Natural killer cell treated with Interleukin-12 subunit alpha and Interleukin-12 subunit beta and Interleukin-15 and Interleukin-18, amount 100 ng/mL, for 72 hours (primary cell): ENCODE measurements at places on chromosomes 11 and 22. TPM values are rescaled to one million over a fixed set of nuclear protein-coding genes. Genes with fewer than 3 reads are reported as not detected.

GRCh38 chr11:134942681-134943080, 530.6 kb upstream of the B3GAT1 start:
- DNase-seq = no peak
- H3K36me3 ChIP-seq = no peaks in the 10 kb centered on the region
- no peaks in the 10 kb centered on the region for H3K4me1 ChIP-seq

DNA sequence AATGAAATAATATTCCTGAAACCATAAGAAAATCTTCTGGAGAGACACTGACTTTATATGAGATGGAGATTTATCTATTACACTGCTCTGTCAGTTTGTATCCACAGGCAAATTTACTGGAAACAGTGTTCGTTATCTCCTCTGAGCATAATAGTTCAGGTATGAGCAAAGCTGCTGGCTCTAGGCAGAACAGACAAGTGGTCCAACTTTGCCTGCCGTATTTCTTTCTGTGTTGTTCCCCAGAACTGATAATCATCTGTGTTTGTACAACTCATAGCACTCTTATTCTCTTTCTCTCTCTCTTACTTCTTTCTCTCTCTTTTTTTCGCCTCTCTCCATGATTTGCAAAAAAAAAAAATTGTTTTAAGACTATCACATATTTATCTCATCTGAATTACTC, 623.8 kb upstream of the CHORDC1 start:
- no peak overlapping the region for H3K4me3 ChIP-seq
- no peaks in the 10 kb centered on the region for H3K4me1 ChIP-seq
- no peaks in the 10 kb centered on the region for H3K27me3 ChIP-seq

GRCh38 chr11:32162351-32162750, 71.5 kb downstream of the RCN1 start:
- no peak overlapping the region for H3K27ac ChIP-seq
- H3K36me3 ChIP-seq = no peaks in the 10 kb centered on the region
- H3K4me1 ChIP-seq = no peaks in the 10 kb centered on the region

- H3K27me3 ChIP-seq = no peaks in the 10 kb centered on the region
- H3K36me3 ChIP-seq = no peaks in the 10 kb centered on the region
- H3K27ac ChIP-seq = no peak overlapping the region
- H3K4me3 ChIP-seq = no peak overlapping the region
- peaks cover 9% of the 10 kb centered on the region for H3K4me1 ChIP-seq
Measured at GRCh38 chr11:68141246-68142027, 20.2 kb upstream of the CHKA start.

DNA sequence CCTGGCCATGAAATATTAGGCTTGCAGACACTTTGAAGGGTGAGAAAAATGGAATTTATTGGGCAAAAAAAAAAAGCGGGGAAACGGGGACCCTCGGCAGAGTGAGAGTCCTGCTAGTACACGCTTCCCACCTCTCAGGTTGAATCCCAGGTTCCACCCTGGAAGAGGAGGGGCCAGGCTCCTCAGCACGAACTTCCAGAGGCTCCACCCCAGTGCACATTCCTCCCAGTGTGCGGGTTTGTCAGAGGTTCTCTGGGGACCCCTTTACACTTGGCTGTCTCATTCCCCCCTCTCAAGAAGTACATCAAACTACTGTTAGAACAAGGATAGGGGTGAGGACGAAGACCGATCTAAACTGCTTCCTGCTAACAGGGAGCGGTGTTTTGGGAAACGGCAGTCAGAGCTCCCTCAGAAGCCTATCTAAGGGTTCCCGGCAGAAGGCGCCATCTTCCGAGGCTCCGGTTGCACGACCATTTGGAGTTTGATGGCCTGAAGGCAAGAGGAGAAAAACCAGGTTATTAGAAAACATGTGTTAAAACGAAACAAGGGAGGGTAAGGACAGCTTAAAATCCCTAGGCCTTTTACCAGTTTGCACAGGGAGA, 27.5 kb downstream of the FOLR3 start:
- H3K4me3 ChIP-seq = no peak overlapping the region
- H3K36me3 ChIP-seq = no peaks in the 10 kb centered on the region
- H3K4me1 ChIP-seq = no peaks in the 10 kb centered on the region
- DNase-seq = no peak
- no peak overlapping the region for H3K27ac ChIP-seq

- no peak overlapping the region for H3K27ac ChIP-seq
- DNase-seq = no peak
- no peaks in the 10 kb centered on the region for H3K4me1 ChIP-seq
- peaks cover 32% of the 10 kb centered on the region for H3K27me3 ChIP-seq
- H3K36me3 ChIP-seq = no peaks in the 10 kb centered on the region
Measured at GRCh38 chr11:113505046-113505445, 29.8 kb upstream of the DRD2 start.

DNA sequence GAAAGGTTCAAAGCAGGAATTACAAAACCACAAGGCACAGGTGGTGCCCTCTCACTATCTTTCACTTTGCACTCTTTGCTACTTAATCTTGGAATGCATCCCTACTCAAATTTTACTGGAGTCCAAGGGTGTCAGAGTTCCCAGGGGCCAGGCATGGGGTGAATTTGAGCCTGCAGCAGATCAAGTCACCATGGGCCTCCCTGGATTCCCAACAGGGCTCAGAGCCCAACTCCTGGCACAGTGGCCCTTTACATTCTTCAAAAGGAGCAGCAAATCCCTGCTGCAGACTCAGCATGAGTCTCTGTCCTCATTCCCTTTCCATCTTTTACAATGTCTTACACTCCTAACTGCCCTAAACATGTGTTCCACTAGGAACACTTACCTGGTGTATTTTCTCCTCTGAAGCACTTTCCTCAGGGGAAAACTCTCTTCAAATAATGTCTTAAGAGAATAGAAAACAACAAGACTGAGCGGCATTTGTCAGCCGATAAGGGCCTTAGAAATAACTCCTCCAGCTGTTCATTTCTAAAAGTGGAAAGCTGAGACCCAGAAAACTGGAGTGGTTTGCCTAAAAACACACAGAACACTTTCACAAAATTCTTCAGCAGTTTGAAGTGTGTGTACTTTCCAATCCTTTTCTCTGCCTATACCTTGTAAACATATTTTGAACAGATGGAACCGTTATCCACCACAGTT, 596.0 kb downstream of the INSC start:
- no peaks in the 10 kb centered on the region for H3K27me3 ChIP-seq
- no peaks in the 10 kb centered on the region for H3K36me3 ChIP-seq

- H3K27ac ChIP-seq = no peak overlapping the region
- no peak overlapping the region for H3K4me3 ChIP-seq
- no peaks in the 10 kb centered on the region for H3K4me1 ChIP-seq
- DNase-seq = no peak
- no peaks in the 10 kb centered on the region for H3K36me3 ChIP-seq
- no peaks in the 10 kb centered on the region for H3K27me3 ChIP-seq
Measured at GRCh38 chr11:41456269-41456668, 3.2 kb downstream of the LRRC4C start.

GRCh38 chr22:26667140-26667539, 9.8 kb downstream of the MIAT start:
- no peak for DNase-seq
- H3K4me3 ChIP-seq = no peak overlapping the region
- H3K36me3 ChIP-seq = no peaks in the 10 kb centered on the region
- H3K4me1 ChIP-seq = peaks cover 60% of the 10 kb centered on the region
- H3K27me3 ChIP-seq = no peaks in the 10 kb centered on the region

- no peaks in the 10 kb centered on the region for H3K27me3 ChIP-seq
- peaks cover 36% of the 10 kb centered on the region for H3K4me1 ChIP-seq
- DNase-seq = no peak
- peak overlapping the region; percentile 100 for H3K4me3 ChIP-seq
- peak overlapping the region; percentile 93 for H3K27ac ChIP-seq
- peaks cover 5% of the 10 kb centered on the region for H3K36me3 ChIP-seq
Measured at GRCh38 chr11:73143126-73143838, 1.2 kb upstream of the FCHSD2 start.

GRCh38 chr22:35313311-35314121, 13.8 kb downstream of the TOM1 start:
- DNase-seq = no peak
- H3K4me3 ChIP-seq = no peak overlapping the region

- H3K36me3 ChIP-seq = no peaks in the 10 kb centered on the region
- H3K4me3 ChIP-seq = no peak overlapping the region
Measured at GRCh38 chr11:43998308-43998707, 49.5 kb upstream of the ACCSL start.

DNA sequence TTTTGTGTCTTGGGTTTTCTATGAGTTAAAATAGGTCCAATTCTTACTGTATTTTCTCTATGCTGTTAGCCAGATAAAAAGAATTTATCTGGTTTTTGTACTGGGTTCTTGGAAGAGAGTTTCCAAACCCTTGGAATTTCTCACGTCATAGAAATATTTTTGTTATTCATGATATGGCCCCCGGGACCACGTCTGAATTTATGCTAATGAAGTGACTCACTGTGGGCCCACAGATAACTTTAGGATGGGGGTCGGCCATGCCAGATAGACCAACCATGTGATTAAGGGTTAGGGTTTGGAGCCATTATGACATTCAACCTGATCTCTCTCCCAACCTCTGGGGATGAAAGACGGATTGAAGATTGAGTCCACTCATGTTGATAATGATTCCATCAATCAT, 35.6 kb upstream of the DDI1 start:
- DNase-seq = no peak
- no peak overlapping the region for H3K4me3 ChIP-seq
- H3K4me1 ChIP-seq = peaks cover 11% of the 10 kb centered on the region
- no peaks in the 10 kb centered on the region for H3K36me3 ChIP-seq
- H3K27ac ChIP-seq = no peak overlapping the region
- H3K27me3 ChIP-seq = no peaks in the 10 kb centered on the region

CYTH4 gene
- total RNA-seq = 36.0 TPM

P2RX6 gene
- not detected for total RNA-seq

GPHA2 gene
- total RNA-seq = not detected

OR52E8 gene
- total RNA-seq = not detected
